ENCODE measurements at places on chromosomes 6 and 20.
A peak's percentile ranks its signal among the peaks of the same experiment; 100 is the strongest.

DNA sequence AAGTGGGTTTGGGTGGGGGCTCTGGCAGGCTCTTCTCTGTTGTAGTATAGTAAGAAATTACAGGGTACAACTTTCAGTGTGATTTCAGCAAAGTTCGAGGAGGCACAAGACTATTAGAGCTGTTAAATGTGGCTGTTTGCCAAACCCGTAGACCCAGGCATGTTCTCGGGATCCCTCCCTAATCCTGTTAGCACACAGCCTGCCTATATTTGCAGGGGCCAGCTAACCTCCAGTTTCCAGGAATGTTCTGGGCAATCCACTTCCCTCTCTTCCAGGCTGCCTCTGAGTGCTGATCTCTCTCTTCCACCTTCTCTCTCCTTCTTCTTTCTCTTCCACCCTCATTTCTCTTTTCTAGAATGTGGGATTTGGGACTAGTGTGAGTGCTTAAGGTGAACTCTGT is 34.8 kb upstream of the ZFP64 start:
- no peak for DNase-seq

- peak; percentile 20 for DNase-seq
These were observed 6.0 kb downstream of the HSF2 start for GRCh38 chr6:122405417-122405816.

- no peak for DNase-seq
These were observed 45.5 kb upstream of the UST start for GRCh38 chr6:148701375-148701774.

DNA sequence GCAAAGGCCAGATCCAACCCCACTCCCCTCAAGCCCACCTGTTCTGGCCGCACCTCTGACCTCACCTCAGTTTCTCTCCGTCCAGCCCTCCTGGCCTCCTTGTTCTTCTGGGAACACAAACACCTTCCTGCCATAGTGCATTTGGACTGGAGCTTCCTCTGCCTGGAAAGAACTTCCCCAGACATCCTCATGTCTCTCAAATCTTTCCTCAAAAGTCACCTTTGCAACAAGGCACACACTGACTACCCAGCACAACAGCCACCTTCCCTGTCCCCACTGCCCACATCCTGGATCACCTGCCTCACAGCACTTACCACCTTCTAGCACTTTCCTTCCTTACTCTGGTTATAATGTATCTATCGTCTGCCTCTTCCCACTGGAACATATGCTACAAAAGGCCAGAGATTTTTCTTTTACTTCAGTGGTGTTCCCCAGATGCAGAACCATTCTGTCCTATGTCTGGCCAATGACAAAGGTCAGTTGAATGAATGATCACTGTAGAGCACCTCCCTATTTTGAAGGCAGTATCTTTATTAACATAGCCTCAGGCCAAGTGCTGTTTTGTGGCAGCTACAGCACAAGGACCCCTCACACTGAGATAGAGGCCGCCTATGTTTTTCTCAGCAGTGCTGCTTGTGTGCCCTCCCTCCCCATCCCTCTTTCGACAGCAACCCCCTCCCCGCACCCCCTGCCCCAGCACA is 4.1 kb downstream of the HLA-B start:
- DNase-seq: no peak

GRCh38 chr20:17427638-17428037 is 103.5 kb downstream of the BFSP1 start:
- DNase-seq: no peak

- DNase-seq: no peak
These were observed 7.8 kb downstream of the DUSP15 start for GRCh38 chr20:31862506-31862905.

- DNase-seq: no peak
These were observed 386.0 kb downstream of the SMOC2 start for GRCh38 chr6:168826726-168827585.

GRCh38 chr6:167825332-167826229 is 1.1 kb upstream of the AFDN start:
- DNase-seq: peak; percentile 20

DNA sequence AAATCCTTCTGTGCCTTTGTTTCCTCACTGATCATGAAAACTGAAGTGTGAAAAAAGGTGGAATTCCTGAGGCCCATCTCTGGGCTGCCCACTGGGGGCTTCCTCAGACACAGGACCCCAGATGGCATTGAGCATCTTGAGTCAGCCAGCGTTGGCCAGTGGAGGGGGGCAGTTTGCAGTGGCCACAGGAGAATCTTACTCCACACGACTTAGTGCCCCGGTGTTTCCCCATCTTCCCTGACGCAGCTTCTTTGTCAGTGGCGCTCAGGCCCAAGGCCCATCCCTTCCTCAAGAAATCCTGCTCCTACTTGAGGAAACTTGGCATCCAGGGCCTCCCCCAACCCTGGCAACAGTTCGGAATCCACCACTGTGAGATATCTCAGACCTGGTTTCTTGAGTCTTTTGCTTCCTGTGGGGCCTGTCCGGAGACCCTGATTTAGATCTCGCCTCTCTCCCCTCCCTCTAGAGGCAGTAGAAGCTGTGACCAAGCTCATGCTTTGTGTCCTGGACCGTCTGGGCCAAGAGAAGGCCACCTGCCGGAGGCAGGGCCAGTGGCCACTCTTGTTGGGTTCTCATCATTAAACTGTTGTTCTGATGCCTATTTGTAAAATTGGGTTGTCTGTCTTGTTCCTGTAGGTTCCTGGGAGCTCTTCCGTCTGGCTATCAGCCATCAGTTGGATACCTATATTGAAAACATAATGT is 20.2 kb upstream of the DLGAP4 start:
- no peak for DNase-seq

DNA sequence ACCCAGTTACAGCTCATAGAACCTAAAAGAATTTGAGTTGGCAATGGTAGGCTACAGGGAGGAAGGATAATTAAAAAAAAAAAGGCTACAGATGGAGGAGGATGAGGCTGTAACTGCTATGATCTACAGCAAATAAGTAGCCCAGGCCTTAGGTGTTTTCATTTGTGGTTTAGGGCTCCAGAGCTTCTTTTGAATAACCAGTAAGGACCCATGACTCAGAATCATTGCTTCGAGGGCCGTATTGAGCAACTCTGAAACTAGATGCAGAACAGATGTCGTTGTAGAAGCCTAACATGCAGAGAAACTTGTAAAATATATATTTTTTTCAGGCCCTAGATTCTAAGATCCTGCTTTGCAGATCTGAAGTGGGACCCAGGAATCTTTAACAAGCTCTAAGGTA is 19.0 kb upstream of the ASIP start:
- DNase-seq: no peak

GRCh38 chr6:96975852-96976251 is 51.3 kb downstream of the KLHL32 start:
- DNase-seq: no peak

DNA sequence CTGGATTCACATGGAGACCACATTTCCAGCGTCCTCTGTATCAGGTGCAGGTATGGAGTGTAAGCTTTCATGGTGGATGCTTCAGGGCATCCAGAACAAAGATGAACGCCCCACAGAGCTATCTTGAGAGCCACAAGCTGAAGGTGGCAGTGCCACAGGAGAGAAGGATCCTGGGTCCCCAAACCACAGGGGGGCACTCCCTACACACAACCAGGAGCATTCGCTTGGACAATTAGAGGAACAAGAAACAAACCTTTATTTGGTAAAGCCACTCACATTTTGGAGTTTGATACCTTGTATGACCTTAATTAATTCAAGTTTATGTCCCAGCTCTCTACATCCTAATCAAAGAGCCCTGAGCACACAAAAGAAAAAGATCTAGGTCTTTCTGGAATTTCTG is 406.3 kb downstream of the PREX1 start:
- no peak for DNase-seq

DNA sequence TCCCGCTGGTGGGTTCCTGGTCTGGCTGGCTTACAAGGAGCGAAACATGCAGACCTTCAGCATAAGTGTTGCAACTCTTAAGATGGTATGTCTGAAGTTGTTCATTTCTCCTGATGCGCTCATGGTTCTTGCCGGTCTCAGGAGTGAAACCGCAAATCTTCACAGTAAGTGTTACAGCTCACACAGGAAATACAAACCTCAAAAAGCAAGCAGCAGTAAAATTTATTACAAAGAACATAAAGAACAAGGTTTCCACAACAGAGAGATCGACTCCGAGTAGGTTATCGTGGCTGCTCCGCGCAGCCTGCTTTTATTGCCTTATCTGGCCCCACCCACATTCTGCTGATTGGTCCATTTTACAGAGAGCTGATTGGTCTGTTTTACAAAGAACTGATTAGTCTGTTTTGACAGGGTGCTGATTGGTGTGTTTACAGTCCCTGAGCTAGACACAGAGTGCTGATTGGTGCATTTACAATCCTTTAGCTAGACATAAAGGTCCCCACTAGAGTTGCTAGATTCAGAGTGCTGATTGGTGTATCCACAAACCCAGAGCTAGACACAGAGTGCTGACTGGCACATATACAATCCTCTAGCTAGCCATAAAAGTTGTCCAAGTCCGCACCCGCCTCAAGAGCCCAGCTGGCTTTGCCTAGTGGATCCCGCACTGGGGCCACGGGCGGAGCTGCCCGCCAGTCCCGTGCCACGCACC is 39.2 kb downstream of the TRIM27 start:
- peak; percentile 60 for DNase-seq

GRCh38 chr6:1020837-1021236 is 291.1 kb upstream of the FOXQ1 start:
- DNase-seq: no peak

DNA sequence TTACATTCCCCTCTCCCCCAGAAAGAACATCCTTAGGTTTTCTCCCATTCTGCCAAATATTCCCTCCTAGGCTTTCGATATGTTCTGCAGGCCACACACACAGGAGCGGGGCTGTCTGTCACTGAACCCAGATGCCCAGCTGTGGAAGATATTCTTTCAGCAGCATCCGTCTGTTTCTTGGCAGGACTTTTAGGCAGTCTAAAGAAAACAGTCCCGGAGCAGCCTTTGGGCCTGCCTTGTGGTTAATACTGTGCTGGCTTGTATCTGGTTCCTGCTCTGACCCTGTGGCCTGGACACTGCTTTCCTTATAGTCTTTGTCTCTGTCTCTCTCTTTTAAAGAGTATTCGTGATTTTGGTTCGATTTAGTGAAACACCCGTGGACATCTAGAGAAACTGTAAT is 94.6 kb upstream of the SUPT3H start:
- no peak for DNase-seq
